Dermis blood vessel endothelial cell (primary cell): ENCODE measurements at places on chromosomes 3 and 15.

DNA sequence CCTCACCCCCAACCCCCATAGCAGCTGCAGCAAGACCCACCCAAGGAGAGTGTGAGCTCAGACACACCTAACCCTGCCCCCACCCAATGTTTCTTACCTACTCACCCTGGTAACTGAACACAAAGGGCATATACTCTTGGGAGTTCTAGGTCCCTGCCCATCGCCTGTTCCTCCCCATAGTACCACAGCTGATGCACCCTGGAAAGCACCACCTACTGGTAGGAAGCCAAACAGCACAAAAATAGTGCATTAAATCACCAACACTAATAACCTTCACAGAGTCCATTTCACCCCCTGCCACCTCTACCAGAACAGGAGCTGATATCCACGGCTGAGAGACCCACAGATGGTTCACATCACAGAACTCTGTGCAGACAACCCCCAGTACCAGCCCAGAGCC, 245.2 kb downstream of the EFHB start:
- DNase-seq = no peak

- DNase-seq = no peak
These were observed 8.1 kb downstream of the NKTR start for GRCh38 chr3:42608581-42608980.

DNA sequence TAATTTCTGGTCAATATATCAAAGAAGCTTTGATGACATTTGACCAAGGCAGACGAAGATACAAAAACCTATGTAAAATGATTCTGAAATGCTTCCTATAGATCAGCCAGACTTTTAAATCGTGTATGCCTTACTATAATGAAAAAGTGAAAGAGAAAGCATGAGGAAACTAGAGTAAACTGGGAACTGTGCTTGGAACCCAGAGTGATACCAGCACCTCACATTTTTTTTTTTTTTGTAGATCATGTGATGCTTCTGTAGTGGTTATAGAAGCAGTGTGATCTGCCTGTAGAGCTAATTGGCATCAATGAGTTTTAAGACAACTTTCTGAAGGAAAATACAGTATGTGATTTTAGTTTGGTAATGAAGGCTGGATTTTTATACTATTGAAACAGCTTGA, 150.7 kb downstream of the NLGN1 start:
- DNase-seq = no peak

- peak; percentile 83 for DNase-seq
These were observed at the start of gene ZBBX for GRCh38 chr3:167380004-167380689. Gene ZBBX (minus strand): TSS chr3:167380297. CDS start chr3:167372901, 7,396 bp downstream.

- no peak for DNase-seq
These were observed 785.1 kb downstream of the EDEM1 start for GRCh38 chr3:5972586-5972985.

DNA sequence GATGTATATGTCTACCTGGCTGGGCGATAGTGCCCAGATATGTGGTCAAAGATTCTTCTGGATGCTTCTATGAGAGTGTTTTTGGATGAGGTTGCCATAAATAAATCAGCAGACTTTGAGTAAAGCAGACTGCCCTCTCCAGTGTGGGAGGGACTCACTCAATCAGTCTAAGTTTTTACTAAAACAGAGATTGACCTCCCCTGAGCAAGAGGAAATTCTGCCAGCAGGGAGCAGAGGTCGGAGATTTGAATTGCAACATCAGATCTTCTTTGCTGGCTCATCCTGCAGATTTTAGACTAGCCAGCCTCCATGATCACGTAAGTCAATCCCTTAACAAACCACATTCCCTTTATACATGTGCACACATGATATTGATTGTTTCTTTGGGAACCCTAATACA, 300.9 kb downstream of the MCTP2 start:
- no peak for DNase-seq

GRCh38 chr3:99783011-99783573, 34.6 kb upstream of the CMSS1 start:
- no peak for DNase-seq

DNA sequence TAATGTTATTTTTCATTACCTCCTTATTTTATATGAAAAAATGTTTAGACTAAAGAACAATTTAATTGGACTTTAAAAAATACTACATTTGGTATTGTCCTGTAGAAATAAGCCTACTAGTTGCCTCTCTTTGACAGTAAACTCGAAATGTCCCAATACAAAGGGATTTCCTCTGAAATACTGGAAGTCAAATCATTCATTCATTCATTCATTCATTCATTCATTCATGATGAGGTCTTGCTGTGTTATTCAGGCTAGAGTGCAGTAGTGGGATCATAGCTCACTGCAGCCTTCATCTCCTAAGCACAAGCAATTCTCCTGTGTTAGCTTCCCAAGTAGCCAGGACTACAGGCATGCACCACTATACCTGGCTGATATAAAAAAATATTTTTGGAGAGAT, 50.6 kb upstream of the PYGO1 start:
- no peak for DNase-seq

DNA sequence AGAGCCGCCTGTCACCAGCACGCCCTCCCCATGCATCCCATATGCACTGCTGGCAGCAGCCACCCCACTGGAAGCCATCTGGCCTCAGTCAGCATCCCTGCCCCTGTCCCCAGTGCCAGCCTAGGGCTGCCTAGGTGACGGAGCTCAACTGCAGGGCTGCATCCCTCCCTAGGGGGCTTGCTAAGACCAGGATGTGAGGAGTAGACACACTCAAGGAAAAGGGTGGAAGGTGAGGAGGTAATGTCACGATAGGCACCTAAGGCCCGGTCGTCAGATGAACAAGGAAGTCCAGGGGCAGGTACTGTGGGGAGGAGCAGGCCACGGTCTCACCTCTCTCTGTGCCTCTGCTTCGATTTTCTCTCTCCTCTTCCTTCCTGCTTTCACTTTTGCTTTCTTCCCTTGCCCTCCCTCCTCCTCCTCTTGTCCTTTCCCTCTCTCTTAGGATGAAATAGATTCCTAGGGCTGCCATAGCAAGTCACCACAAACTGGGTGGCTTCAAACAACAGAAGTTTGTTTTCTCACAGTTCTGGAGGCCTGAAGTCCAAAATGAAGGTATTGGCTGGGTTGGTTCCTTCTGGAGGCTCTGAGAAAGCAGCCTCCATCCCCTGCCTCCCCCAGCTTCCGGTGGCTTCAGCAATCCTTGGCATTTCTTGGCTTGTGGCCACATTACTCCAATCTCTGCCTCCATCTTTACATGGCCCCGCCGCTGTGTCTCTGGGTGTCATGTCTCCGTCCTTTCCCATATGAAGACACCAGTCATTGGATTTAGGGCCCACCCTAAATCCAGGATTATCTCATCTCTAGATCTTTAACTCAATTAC, 298.3 kb downstream of the SHQ1 start:
- DNase-seq = no peak

GRCh38 chr15:87268675-87269074, 987.9 kb downstream of the NTRK3 start:
- DNase-seq = no peak

GRCh38 chr3:187565701-187566100, 104.5 kb downstream of the SST start:
- no peak for DNase-seq

DNA sequence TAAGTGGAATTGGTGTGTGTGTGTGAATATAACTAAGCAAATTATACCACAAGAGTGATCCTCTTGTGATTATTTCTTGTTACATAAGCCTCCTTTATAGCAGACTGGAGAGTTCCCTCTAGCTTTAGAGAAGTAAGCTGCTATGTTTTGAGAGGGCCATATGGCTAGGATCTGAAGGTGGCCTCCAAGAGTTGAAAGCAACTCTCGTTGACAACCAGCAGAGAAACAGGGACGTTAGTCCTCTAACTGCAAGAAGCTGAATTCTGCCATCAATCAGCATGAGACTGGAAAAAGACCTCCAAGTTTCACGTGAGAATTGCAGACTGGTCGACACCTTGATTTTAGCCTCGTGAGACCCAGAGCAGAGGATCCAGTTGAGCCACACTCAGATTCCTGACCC, 278.5 kb upstream of the ZNF717 start:
- no peak for DNase-seq

GRCh38 chr15:74958908-74959585, 2.5 kb upstream of the RPP25 start:
- no peak for DNase-seq

DNA sequence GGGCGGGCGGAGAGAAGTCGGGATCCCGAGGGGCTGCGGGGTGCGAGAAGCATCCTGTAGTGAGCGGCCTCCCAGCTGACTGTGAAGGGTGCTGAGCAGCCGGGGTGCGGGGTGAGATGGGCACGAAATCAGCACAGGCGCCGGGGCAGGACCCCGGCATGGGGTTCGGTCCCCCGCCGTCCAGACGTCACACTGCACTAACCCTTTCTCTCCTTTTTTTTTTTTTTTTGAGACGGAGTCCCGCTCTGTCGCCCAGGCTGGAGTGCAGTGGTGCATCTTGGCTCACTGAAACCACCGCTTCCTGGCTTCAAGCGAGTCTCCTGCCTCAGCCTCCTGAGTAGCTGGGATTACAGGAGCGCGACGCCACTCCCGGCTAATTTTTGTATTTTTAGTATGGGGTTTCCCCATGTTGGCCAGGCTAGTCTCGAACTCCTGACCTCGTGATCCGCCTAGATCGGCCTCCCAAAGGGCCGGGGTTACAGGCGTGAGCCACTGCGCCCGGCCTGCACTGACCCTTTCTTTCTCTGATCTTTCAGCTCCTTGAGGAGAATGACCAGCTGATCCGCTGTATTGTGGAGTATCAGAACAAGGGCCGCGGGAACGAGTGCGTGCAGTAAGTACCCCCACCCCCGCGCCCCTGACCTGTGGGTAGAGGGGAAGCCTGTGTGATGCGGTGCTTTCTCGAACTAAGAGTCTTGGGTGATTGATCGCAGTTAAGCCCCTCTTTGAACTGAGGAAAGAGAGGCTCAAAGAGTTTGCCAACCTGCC, 513 bp downstream of the SS18L2 start:
- DNase-seq = peak; percentile 35
